ENCODE measurements at places on chromosomes 13 and 19.

GRCh38 chr19:7098701-7099596, 29.4 kb downstream of the ZNF557 start:
- DNase-seq: peak; percentile 96

GRCh38 chr19:27736225-27736624, 1476.7 kb downstream of the UQCRFS1 start:
- no peak for DNase-seq

DNA sequence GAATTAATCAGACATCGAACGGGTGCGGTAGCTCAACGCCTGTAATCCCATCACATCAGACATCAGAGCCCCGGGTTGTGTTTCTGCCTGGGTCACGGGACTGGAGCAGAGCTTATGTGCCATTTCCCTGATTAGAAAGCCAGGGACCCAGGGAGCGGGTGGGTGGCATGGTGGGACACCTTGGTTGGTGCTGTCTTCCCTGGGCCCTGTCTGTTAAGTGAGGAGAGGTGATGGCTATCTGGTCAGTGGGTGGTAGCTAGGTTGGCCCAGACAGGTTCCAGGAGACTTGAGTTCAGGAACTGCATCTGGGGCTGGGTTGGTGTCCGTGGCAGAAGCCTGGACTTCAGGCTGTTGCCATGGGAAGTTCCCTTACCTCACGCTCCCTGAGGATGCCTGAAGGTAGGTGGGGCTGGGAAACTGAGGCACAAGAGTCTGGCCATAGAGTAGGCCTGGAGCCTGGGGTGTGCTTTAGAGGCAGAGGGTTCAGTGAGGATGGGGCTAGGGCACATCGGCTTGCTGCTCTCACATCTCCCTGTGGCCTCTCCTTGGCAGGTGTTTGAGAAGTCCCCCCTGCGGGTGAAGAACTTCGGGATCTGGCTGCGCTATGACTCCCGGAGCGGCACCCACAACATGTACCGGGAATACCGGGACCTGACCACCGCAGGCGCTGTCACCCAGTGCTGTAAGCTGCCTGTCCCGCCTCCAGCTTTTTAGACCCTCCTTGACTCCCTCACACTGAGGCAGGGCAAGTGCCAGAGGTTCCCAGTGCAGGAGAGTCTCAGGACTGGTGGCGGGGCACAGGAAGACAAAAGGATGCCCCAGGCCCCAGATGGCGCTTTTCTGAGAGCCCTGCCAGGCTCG, 2.1 kb downstream of the RPL18A start:
- no peak for DNase-seq

DNA sequence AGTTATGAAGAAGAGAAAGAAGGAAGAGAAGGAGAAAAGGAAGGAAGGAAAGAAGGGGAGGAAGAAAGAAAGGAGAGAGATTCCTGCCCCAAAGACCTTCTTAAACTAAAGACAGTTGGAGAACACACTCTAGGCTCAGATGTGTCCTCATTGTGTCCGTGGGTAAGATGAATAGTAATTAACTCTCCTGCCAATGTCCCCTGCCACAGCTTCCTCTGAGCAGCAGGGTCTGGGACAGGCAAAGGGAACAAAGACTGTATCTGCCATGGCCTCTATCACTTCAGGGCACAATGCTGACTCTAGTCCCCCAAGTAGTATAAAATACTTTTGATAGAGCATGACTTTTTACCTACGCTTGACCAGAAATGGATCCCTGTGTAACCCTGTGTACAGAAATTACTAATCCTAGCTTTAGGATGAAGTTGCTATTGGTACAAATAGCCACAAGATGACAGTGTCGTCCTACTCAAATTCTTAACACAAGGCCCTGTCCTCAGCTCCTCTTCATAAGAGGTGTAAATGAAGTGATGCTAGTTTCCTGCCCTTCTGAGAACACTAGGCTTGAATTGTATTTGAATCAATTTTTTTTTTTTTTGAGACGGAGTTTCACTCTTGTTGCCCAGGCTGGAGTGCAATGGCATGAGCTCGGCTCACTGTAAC, 186.2 kb upstream of the GPR12 start:
- DNase-seq: no peak

DNA sequence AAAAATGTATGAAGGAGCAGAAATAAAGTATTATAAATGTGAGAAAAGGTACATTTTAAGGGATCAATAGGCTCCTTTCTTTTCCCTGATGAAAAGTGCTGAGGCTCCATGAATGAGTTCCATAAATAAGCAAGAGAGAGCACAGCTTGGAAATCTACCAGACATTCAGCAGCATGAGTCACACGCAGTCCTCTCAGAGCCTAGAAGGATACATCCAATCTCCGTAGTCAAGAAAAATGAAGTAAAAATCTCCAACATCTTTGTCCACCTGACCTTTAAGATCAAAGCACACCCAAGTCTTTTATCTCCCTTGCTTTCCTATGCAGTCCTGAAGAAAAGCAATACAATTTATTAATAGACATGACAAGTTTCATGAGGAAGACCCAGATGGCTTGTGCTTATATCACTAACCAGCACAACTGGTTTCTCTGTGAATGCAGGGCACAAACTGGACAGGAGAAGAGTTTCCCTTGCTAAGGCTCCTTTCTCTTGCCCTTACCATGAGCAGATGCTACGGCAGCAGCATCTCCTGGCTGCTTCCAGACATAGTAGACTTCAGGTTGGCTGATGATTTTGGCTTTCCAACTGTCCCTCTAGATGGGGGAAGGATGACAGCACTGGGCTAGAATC, 730.8 kb downstream of the EFNB2 start:
- DNase-seq: no peak

- DNase-seq: no peak
Observed at GRCh38 chr13:41452462-41452861, 4.9 kb upstream of the RGCC start.

- no peak for DNase-seq
Observed at GRCh38 chr19:35392742-35393715, 22.2 kb downstream of the GPR42 start.

- peak; percentile 63 for DNase-seq
Observed at GRCh38 chr19:30669329-30670010, 297.3 kb downstream of the ZNF536 start.

DNA sequence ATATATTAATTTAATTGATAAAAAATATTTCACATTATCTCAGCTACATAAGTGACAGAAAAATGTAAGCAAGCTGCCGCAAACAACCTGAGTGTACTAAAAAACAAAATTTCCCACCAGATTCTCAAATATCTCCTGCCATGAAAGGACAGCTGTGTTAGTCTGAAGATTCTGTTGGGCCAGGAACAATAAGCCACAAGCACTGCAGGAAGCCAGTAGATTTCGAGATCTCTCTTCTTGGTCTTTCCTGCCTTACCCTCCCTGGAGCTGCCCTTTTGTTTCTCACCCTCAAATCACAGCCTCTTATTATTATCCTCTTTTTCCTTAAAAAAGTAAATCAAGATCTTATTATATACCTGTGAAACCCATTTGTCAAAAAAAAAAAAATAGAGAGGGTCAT, 165.6 kb downstream of the EFNB2 start:
- DNase-seq: no peak

GRCh38 chr13:30668312-30668711, 50.6 kb downstream of the USPL1 start:
- DNase-seq: no peak

- DNase-seq: no peak
Observed at GRCh38 chr13:45215392-45216077, 14.7 kb upstream of the KCTD4 start.

DNA sequence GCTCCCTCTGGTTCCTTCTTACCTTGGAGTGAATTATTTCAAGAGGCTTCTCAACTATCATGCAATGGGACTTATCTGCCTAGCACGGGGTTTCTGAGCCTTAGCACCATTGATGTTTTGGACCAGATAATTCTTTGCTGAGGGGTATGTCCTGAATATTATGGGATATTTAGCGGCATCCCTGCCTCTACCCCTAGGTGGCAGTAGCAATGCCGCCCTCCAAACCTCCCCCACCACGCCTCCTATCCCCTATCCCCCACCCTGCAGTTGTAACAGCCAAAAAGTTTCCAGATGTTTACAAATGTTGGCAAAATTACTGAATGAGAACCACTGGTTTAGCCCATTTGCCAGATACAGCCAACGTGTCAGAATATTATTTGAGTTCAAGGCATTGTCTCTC, 125.5 kb downstream of the POSTN start:
- no peak for DNase-seq

DNA sequence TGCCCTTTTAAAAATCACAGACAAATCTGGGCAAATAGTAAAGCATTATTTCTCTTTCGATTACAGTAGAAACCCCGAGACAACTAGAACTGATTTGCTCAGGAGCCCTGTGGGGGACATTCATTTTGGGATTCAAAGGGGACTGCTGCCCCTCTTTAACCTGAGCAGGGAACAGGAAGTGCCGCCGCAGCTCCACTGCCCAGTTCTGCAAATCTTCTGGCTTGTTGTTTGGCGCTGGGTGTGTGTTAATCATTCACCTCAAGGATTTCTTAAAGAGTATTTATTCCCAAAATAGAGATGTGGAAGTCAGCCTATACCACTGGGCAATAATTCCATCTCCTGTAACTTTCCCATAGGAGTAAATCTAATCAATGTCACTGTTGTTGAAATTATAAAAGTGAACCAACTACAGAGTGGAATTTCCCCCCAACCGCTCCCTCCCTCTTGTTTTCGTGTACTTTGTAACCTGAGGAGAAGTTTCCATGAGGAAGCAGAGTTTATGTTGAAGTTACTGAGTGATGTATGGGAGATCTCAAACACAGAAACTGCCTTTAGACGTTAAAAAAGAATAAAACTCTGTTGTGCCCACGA, 515.8 kb downstream of the KLF12 start:
- DNase-seq: peak; percentile 50

GRCh38 chr19:40466985-40467734, at the start of gene SPTBN4:
Gene SPTBN4, plus strand, starts transcription at chr19:40467001. Its CDS starts 5,621 bp downstream, at chr19:40472622.
- DNase-seq: peak; percentile 21

- no peak for DNase-seq
Observed at GRCh38 chr13:109408591-109409382, 377.6 kb downstream of the IRS2 start.

GRCh38 chr19:10510301-10510802, 6.9 kb downstream of the S1PR5 start:
- peak; percentile 63 for DNase-seq

GRCh38 chr13:50842990-50843256, 569 bp downstream of the DLEU7 start:
- DNase-seq: no peak

DNA sequence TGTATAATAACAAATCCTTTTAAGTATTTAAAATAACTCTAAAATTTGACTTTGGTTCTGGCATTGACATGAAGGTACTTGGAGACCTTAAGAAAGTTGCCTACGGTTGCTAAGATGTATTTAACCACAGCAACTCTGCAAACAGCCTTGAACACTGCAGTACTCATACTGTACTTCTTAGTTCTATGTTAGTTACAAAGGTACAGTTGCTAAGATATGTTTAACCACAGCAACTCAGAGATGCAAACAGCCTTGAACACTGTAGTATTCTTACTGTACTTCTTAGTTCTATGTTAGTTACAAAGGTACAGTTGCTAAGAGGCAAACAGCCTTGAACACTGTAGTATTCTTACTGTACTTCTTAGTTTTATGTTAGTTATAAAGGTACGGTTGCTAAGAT, 268.3 kb upstream of the MIR17HG start:
- DNase-seq: no peak

DNA sequence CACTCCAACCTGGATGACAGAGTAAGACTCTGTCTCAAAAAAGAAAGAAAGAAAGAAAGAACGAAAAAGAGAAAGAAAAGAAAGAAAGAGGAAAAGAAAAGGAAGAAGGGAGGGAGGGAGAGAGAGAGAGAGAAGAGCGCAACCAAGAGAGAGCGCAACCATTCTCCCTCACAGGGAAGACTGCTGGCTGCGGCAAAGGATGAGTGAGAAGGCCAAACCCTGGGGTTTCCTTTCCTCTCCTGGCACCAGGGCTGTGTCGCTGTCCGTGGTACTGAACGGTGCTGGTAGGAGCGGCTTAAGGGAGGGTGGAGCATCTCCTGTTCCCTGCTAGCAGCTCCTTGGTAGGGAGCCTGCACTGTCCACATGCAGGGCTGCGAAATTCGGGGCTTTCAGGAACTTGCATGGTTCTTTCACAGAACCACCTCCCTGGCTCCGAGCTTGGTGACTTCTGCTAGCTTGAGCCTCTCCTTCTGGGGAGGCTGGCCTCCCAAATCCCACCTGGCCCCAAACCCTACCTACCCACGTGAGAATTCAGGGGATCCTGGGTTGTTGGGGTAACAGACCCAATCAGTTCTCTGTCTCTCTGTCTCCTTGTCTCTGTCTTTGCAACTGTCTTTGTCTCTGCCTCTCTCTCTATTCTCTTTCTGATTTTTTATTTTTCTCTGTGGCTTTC, 51.1 kb upstream of the ZNRF4 start:
- peak; percentile 65 for DNase-seq
